NCI-H2081 (cell line): ENCODE measurements at places on chromosomes 6 and 20.
A peak's percentile ranks its signal among the peaks of the same experiment; 100 is the strongest.

DNA sequence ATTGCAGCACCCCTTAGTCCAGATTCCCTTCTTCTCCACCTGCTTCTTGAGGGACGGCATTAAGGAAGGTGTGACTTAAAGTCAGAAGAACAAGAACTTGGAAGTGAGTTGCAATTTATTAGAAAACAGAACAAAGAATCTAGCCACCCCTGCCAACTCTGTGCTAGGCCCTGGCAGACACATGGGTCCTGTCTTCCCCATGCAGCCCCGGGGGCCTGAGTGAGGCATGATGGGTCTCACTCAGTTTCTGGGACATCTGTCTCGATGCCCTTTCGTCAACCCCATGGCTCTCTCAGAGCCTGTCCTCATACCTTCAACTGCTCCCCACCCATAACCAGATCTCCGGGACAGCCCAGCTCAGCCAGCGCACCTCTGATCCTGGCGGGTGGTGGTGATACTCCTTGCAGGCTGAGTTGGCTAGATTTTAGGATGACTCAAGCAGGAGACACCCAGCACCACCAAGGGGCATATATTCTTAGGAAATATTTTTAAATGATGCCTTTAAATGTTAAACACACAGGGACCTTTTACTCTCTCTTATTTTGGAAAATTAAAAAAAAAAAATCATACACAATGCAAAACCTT is 143.2 kb upstream of the RNF24 start:
- DNase-seq: no peak

DNA sequence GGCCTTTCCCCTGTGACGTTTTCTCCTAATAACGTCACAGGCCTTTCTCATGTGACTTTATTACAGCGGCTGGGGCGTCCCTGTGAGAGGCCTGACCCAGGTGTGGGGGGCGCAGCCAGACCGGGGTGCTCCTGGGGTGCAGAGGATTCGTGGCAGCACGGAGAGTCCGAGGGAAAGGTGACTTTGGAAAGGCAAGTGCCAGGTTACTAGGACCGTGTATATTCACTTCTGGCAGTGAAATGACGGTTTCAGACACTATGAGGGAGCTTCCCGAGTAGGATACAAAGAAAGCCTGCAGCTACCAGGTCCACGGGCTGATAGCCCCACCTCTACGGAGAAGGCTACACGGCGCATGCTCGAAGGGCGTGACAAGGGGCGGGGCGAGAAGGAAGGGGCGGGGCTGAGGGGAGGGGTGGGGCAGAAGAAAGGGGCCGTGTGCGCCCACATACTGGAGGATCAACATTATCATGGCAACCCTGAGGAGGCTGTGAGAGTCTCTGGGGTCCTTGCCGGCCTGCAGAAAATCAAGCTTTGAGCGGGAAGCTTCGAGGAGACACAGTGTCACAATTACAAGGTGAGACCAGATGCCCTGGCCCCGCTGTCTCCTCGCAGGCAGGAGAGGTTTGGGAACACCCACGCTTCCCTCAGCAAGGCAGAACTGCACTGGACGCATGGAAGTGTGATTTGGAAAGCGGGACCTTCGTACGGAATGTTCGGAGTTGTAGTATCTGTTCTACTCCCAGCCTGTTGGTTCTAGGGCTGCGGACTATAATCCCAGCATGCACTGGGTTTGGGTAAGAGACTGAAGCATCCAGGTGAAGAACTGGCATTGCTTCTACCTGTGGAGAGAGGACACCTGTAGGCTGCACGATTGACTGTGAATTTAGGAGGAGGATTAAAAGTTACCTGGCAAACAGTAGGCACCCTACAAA is 54.4 kb upstream of the ZNF337 start:
- peak; percentile 66 for DNase-seq

DNA sequence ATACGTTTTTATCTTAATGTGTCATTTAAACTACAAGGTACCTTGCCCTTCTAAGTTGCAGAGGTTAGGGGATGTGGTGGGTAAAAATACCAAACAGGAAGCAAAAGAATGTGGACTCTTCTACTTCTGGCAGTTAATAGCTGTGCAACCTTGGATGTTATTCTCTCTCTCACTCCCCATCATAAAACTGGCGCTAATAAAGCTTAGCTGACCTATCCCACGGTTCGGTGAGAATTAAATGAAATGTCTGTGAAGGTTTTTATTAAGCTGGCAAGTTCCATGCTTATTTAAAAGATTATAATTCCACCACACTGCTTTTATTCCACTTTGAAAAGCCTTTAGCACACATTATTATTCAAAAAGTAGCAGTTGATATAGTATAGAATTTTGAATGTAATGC is 127.8 kb upstream of the SLC22A23 start:
- no peak for DNase-seq

GRCh38 chr6:81820980-81821379 is 68.5 kb upstream of the TENT5A start:
- no peak for DNase-seq

DNA sequence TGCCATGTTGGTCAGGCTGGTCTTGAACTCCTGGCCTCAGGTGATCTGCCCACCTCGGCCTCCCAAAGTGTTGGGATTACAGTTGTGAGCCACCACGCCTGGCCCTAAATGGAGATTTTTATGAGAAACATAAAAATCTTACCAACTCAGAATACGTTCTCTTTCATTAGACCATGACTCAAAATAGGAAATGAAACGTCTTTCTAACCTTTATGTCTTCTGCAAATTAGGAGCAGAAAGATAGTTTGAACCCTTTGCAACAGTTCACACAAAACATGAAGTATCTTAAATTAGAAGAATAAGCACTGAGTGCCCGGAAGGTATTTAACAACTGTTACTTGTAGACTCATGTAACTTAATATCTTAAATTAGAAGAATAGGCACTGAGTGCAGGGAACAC is 48.3 kb downstream of the AHI1 start:
- no peak for DNase-seq

GRCh38 chr6:154447954-154448353 is 62.5 kb downstream of the CNKSR3 start:
- peak; percentile 79 for DNase-seq

DNA sequence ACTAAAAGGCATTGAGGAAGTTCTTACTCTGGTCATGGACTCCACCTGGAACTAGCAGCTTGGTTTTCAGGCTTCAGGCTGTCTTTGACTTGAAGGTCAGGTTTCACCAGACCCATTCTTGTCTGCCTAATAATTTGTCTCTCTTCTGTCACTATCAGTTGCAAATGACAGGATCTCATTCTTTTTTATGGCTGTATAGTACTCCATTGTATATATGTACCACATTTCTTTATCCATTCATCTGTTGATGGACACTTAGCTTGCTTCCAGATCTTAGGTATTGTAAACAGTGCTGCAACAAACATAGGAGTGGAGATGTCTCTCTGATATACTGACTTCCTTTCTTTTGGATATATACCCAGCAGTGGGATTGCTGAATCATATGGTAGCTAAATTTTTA is 73.1 kb upstream of the SYNCRIP start:
- DNase-seq: no peak

- no peak for DNase-seq
These were observed 235.6 kb downstream of the PLCB1 start for GRCh38 chr20:8367689-8368088.

DNA sequence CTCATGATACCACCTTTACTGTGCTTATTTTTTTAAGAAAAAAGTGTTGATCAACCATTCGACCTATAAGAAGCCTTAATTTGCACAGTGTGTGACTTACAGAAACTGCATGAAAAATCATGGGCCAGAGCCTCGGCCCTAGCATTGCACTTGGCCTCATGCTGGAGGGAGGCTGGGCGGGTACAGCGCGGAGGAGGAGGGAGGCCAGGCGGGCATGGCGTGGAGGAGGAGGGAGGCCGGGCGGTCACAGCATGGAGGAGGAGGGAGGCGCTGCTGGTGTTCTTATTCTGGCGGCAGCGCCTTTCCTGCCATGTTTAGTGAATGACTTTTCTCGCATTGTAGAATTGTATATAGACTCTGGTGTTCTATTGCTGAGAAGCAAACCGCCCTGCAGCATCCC is 15.6 kb upstream of the SLC22A1 start:
- DNase-seq: no peak

DNA sequence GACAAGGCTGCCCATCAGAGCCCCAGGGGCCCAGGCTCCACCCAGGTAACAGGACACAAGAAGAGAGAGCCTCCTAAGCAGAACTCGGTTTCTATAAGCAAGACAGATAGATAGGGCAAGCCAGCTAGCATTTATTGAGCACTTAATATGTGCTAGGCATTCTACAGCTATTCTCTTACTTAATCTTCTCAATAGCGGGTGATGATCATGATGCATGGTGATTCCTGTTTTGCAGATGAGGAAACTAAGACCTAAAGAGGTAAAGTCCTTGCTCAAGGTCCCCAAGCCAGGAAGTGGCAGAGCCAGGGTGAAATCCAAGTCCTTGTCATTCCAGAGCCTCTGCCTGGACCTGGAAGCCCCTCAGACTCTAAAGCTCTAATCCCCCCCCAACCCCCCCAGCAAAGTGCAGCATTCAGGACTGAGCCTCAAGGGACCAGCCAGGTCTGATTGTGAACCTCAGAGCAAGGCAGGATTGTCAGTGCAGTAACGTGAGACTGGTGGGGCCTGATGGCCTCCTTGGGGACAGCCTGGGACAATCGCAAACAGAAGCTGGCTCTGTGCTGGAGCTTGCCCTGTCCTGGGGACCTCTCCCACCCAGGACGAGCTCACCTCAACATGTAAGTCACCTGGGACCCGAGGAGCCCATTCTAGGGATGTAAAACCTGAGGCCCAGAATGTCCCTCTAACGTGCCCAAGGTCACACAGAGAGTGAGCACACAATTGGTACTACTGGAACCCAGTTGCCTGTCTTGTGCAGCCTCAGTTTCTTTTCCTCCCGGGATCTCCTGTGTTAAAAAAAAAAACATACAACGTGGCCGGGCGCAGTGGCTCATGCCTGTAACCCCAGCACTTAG is 48.4 kb upstream of the PTGIS start:
- no peak for DNase-seq

GRCh38 chr6:137832110-137832509 is 34.9 kb upstream of the TNFAIP3 start:
- no peak for DNase-seq

- no peak for DNase-seq
These were observed 84.3 kb upstream of the TAB2 start for GRCh38 chr6:149233056-149233715.

- no peak for DNase-seq
These were observed 25.0 kb upstream of the POPDC3 start for GRCh38 chr6:105204768-105205167.

- peak; percentile 91 for DNase-seq
These were observed 46.5 kb upstream of the SNAP25 start for GRCh38 chr20:10171864-10172751.

DNA sequence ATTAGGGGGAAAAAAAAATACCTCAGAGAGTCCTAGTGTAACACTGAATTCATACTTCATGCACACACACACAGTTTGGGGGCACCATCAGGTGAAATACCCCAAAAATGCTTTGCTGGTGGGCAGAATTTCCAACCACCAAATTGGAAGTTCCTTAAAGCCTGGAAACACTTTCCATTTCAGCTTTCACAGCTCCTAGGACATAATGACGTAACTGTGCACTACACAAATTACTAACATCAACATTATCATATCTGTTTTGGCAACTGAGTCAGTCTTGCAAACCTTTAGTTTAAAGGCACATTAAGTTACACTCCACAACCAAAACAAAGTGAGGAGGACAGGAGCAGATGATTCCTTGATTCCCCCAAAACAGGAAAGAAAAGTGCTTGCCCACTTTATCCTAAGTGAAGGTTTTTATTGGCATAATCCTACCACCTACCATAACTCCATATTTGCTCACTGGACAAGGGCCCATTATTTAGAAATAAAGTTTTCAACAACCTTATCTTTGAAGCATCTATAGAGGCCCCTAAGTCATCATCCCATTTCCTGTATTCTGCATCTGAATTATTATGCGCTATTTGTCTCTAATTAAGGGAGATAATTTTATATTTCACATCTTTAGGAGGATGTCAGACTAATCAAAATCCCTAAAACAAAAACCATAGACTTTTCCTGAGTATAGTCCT is 3.4 kb downstream of the MBOAT1 start:
- no peak for DNase-seq

DNA sequence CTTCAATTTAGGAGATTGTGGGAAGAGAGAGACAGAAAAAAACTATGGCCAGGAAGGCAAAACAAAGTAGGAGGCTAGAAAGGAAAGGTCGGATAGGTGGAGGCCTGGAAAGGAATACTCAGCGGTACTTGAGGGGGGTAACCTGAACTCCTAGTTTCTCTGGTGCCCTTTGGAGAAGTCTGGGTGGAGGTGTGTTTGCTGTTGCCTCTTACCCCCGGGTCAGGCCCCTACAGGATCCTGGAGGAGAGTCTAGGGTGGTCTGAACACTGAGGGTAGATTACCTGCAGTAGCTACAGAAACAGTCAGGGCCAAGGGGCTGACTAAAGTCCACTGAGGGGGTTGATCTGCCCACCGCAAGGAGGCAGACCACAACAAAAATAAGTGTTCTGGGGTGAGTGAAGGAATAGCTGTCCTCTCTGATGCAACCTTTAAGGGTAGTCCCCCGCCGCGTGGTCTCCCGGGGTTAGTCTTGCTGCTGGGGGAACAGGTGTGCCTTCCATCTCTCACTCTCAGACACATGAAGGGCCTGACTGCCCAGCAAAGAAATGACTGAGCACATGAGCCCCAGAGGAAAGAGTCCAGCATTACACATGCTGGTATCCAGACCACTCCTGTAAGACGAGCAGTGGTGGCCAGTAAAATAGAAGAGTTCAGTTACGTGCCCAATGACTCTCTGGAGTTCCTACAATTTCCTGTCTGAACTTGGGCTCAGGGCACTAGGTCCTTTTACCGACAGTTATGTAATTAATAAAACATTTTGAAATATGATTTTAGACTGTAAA is 59.5 kb downstream of the MTHFD1L start:
- DNase-seq: no peak

- DNase-seq: no peak
These were observed 23.5 kb downstream of the TBC1D20 start for GRCh38 chr20:438571-439469.

DNA sequence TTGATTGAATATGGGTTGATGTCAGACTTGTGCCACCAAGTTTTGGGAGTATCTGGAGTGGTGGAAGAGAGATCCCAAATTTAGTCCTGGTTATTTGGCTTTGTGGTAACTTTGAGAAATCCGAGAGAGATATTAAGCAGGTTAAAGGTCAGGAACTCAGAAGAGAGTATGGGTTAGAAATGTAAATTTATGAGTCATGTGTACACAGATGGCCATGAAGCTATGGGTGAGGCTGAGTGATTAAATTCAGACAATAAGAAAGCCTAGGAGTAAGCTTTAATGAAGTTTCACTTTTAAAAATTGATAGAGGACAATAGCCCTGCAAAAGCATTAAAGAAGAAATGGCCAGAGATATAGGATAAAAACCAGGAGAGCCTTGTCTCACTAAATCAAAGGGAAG is 14.3 kb downstream of the RIMS1 start:
- DNase-seq: no peak

- DNase-seq: no peak
These were observed 431.8 kb upstream of the SOX4 start for GRCh38 chr6:21161707-21162106.

DNA sequence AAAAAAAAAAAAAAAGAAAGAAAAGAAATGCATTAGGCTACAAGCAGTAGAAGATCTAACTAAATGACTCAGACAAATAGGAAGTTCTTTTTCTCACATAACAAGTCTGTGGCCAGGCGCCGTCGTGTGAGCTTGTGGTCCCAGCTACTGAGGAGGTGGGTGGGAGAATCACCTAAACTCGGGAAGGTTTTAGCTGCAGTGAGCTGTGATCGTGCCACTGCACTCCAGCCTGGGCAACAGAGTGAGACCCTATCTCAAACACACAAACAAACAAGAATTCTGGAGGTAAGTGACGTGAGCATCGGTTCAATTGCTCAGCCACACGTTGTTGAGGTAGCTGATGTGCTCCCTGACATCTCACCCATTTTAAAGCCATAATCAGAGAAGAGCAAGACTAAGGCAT is 37.9 kb upstream of the SLC23A2 start:
- DNase-seq: no peak
